Posterior cingulate gyrus (tissue), 11 donors: ENCODE measurements at places on chromosomes 4 and X.

DNA sequence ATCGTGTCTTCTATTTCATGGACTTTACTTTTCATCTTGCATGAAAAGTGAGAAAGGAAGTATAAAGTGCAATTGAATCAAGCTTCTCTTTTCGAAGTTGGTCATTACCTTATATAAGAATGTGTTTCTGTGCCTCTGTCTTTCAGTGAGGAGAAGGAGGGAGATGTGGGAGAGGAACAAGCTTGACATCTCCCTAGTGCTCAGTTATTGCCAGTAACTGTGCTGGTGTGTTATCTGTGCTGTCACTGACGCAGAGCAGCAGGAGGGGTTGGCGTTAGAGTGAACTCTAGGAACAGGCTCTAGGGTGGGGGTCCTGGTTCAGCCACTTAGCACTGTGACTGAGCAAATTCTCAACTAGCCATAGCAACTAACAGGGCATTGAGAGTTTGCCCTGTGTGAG, 34.0 kb upstream of the TBC1D9 start:
- no peak for DNase-seq

DNA sequence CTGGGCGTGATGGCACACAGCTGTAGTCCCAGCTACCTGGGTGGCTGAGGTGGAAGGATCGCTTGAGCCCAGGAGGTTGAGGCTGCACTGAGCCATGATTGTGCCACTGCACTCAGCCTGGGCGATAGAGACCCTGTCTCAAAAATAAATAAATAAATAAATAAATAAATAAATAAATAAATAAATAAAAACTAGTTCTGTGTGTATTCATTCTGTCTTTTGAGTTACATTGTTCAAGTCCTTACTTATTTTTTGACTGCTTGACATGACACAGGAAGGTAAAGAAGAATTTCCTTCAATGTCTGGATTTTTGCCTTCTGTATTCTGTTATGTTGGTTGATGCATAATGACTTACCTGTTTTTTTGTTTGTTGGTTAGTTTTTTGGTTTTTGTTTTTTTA, 2.2 kb upstream of the NAA10 start:
- no peak for DNase-seq

DNA sequence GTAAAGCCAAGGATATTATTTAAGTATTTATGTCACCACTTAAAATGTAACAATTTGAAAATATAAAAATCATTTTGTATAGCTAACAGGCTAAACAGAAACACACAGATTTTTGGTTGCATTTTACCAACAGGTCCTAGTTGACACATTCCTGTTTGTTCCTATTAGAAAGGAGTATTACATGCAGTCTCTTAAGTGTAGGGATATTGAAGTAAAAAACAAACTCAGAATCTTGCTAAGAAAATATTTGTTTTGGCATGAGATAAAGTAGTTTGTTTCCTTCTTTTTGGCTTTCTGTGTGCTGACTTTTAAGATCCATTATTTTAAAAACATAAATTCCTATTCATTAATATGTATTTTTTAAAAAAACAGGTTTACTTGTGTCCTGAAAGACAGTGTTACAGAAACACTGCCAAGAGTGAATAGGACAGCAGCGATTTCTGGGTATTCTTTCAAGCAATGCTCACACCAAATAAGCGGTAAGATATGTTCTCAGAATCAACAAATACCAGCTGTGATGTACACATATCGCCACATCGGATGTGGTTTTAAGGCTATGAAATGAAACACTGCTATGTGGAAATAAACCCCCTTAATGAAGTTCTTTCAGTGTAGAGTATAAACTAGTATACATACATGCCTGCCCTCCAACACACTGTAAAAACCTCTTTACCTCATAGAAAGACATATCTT, 6.9 kb downstream of the F11 start:
- DNase-seq = no peak

DNA sequence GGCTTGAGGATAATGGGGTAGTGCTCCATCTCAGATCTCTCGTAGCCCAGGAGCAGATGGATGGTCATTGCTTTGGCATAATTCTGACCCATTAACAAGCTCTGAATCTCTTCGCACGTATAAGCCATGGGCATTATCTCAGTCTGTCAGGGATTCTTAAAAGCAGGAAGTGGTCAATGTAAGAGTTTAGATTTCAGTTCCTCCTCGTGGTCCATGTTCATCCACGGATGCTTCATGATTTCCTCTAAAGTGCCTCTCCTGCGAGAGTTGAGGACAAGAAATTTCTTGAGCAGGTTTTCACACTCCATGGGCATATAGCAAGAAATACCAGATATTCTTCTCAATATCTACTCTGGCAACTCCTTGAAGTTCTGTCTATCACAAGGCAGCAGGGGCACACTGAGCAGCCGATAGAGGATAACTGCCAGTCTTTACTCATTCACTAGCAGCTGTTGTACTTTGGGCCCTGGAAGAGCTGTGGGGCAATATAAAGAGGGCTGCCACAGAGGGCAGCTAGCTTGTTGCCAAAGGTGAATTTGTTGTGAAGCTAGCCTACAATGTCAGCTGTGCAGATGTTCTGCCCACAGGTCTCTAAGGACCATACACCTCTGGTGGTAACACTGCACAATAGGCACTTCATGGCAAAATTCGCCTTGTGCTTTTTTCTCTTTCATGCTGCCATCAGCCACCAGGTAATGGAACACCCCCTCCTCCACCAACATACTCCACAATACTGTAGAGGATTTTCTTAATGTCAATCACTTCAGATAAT, 52.0 kb upstream of the WDR17 start:
- DNase-seq = no peak
